ENCODE measurements at places on chromosomes 11 and 22.
A peak's percentile ranks its signal among the peaks of the same experiment; 100 is the strongest.

DNA sequence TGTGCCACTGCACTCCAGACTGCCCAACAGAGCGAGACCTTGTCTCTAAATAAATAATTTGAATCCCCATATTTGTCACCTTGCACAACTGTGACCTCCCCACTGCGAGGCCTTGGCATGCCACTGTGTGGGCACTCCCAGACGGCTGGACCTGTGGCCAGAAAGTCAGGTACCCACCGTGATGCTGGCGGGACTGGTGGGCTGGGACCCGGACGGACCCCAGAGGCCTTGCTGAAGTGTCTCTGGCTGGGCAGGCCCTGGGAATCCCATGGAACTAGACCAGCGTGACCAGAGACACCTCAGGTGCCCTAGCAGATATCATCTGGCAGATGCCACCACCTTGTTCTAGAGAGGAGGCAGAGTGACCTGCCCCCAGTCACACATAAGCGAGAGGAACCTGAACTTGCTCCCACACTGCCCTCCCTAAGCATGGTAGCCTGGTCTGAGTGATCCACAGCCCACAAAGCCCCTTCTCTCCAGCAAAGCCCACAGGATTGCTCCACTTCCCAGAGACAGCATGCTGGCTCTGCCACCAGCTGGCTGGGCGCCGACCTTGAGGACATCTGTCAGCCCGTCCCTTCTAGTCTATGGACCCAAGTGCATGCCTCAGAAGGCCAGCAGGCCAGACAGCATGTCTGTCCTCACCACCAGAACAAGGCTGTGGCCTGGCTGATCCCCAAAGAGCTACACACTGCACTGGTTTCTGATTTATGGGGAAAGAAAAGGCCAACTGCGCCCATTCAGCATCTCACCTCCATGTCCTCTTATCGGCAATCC, 9.5 kb downstream of the MACROD1 start:
- no peak for DNase-seq

DNA sequence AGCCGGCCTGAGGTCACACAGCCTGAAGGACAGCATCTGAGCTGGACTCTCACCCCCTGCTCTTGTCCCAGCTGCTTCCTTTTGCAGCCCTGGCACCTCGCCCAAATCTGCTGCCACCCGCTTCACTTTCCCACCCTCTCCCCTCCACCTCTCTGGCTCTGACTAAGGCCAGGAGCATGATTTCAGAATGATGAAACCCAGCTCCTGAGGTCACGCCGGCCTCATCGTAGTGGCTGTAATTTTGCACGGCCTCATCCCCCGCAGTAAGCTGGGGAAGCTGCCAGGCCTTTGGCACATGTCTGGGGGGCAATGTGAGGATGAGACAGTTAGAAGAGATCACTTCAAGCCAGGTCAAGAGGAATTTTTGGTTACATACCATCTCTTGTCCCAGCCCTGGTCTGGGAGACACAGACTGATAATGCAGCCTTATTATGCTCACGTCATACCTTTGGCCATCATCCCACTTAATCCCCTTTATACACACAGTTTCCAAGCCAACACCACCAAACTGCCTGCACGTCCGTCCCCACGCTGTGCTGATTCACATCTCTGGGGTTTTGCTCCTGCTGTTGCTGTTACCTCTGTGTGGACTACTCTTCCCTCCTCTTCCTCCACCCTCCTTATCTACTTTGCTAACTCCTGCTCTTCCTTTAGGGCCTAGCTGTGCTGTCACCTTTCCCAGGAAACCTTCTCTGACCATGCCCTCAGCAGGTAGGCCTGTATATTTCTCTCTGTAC, 58.1 kb downstream of the CHRDL2 start:
- DNase-seq = peak; percentile 98

DNA sequence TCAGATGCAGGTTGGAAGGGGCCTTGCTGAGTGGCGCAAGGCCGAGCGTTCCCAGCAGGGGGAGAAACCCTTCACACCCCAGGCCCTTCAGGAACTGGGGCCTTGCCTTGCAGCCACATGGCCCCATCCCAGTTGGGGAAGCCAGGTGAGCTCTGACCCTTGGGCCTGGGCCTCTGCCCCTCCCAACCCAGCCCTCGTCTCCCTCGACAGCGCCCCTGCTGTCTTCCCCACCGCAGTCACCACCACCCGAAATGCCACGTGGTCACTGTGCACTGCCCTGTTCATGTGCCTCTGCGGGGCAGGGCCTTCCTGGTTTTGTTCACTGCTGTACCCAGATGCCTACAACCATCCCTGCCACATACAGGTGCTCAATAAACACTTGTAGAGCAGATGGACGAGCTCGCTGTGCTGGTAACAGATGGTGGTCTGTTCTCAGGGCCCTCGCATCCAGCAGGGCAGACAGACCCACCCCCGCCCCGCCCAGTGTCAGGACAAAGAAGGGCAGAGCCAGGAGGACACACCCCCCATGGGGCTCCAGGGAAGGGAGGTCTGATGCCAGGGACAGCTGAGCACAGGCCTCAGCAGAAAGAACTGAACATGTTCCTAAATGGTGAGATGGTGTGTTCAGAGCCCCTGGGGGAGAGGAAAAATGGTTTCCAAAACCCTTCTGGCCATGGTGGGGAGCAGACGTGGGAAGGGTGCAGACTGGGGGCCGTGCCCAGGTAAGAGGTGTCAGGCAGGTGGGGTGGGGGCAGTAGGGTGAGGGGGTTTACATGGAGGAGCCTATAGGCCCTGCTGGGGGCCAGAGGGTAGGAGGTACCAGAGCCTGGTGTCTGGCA, 3.7 kb downstream of the POLR2L start:
- peak; percentile 41 for DNase-seq

DNA sequence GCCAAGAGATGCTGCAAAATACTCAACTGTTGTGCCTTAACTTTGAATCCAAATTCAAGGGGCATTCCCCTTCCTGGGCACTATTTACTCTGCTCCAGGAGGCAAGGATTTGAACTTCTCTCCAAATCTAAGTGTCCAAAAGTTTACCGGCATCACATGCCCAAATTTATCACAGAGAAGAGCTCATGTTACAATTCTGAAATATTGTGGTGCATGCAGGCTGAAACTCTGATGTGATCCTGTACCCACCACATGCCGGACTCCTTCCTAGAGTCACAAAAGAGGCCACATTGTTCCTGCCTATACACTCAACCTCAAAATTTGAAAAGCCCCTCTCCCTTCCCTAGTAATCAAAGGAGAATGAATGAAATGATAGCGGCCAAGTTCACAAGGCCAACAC, 1.3 kb downstream of the TRAF6 start:
- DNase-seq = no peak

- peak; percentile 10 for DNase-seq
These were observed 11.8 kb upstream of the PLAAT2 start for GRCh38 chr11:63574856-63575602.

GRCh38 chr11:33323421-33323820, 66.2 kb downstream of the HIPK3 start:
- no peak for DNase-seq

- DNase-seq = no peak
These were observed 64.2 kb downstream of the LIF start for GRCh38 chr22:30182350-30182745.

GRCh38 chr22:40396882-40397281, 26.5 kb downstream of the SGSM3 start:
- DNase-seq = peak; percentile 59

DNA sequence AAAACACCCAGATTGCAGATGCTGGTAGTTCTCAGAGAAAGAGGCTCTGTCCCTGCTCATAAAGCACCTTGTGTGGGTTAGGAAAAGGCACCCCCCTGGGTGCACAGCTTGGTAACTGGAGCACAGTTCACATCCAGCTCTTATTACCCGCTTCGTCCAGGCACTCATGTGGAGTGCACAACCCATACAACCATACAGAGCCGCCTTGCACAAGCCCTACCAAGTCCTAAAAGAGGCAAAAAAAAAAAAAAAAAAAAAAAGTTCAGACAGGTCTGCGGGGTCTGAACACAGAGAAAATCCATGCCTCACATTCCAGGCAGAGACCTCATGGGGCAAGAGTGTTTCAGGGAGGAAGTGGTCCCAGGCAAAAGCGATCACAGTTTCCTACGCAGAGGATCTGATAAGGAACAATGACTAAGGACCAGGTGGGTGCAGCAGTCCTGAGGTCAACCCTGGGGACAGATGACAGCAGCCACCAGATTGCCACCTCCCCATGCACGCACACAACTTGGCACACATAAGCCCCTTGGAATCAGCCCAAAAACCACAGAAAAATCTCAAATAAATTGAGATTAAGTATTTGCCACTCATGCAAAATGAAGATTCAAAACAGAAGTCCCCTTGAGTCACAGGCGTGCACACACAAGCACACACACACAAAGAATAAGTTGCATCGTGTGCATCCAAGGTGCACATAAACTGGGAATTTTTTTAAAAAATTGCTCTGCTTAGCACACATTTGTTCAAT, 12.3 kb downstream of the MB start:
- peak; percentile 9 for DNase-seq

GRCh38 chr11:66136752-66137123, 66.7 kb downstream of the PACS1 start:
- peak; percentile 34 for DNase-seq

GRCh38 chr11:22976146-22976545, 115.9 kb upstream of the CCDC179 start:
- peak; percentile 3 for DNase-seq

- no peak for DNase-seq
These were observed 657 bp downstream of the CWC15 start for GRCh38 chr11:94972700-94973098.

DNA sequence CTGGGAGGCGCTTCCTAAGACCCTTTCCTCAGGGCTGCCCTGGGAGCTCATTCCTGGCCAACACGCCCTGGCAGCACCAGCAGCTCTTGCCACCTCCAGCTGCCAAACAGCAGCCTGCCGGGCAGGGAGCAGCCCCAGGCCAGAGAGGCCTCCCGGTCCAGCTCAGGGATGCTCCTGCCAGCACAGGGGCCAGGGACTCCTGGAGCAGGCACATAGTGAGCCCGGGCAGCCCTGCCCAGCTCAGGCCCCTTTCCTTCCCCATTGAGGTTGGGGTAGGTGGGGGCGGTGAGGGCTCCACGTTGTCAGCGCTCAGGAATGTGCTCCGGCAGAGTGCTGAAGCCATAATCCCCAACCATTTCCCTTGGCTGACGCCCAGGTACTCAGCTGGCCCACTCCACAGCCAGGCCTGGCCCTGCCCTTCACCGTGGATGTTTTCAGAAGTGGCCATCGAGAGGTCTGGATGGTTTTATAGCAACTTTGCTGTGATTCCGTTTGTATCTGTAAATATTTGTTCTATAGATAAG, 7.6 kb downstream of the SLC39A13 start:
- peak; percentile 95 for DNase-seq

DNA sequence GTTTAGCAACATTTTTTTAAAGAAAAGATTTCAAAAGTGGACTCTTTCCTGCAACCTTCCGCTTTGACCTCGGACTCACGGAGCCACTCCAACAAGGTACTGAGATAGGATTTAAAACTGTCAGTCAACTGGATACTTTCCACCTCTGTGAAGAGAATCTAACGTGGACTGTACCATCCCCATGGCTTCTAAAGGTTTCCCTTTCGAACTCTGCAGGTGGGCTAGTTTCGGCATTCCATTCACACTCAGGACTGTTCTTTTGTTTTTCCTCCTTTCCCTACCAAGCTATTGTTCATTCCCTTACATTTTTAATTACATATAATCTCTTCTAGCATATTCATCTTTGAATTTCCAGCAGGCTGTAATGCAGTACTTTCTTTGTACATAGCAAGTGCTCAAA, 88.5 kb upstream of the AKIP1 start:
- no peak for DNase-seq

DNA sequence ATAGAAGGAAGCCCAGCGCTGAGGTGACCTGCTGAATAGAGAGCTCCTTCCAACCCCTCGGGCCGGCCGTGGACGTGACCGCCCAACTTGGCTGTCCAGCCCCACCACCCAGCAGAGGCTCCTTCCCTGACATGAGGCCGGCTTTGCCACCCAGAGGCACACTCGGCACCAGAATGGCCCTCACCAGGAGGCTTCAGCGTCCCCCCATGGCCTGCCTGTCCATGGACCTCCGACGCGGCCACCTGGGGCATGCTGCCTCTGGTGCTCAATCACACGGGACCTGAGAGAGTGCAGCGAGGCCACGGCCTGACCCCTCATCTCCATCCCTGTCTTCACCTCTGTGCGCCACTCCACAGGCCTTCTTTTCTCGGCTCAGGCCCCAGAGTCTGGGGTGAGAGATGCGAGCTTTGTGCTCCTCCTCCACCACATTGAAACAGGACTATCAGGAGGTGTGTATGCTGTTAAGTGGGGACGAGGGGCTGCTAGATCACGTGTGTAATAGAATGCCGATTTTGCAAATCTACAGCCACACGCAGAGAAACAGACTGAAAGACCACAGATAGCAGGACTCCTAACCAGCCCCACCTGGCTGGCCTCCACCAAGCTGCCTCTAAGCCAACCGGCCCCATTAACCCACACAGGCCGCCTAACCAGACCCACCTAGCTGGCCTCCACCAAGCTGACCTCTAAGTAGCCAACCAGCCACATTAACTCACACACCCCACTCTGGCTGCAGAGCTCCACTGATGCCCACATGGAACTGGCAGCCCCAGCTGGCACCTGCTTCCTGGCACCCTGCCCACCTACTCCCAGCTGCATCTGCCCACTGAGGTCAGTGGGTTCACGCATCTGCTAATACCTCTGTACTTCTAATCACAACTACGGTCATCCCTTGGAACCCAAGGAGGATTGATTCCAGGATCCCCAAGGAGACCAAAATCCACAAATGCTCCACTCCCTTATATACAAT, 20.7 kb downstream of the LINC01488 start:
- DNase-seq = no peak

DNA sequence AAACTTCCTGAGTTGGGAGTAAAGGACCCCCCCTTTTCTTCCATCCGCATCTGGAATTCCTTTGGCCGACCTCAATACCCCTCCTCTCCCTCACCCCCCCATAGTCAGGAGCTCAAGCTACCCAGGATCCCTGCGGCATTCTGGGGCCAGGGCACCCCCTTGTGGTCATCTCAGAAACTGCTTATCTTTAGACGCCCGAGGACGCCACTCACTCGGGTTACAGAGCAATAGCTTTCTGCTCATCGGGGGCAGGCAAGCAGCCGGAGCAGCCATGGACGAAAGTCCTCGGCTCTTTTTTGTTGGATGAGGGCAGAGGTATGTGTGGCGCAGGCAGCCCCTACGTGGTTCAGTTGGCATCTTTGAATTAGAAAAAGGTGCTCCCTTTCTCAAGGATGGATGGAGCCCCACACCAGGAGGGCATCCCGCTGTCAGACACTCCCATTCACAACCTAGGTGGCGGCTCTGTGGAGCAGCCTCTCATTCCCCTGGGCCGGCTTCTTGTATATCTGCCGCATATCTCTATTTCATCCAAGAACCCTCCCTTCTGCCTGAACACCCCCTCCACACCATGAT, 2.3 kb downstream of the C1QTNF5 start:
- DNase-seq = peak; percentile 63

- DNase-seq = no peak
These were observed 100.0 kb downstream of the PAX6 start for GRCh38 chr11:31711137-31711536.

DNA sequence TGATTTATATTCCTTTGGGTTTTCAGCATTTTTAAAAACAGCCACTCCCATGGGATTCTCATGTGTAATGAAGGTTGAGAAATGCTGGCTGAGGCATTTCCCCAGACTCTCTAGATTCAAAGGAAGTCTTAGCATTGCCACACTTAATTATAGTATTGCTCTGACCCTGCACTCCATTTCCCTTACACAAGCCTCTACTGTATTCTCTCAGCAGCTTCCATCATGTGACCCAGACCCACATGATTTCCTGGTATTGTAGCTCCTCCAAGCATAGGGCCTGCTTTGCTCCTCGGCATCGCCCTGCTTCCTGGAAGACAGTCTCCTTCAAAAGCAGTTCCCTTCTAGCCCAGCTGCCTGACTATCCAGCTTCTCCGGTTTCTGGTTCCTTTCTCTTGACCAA, 261.5 kb downstream of the LARGE1 start:
- DNase-seq = peak; percentile 90

GRCh38 chr11:9953994-9954626, 290.2 kb downstream of the SWAP70 start:
- DNase-seq = peak; percentile 65

Measured in AG10803 (cell line).